Spinal cord (tissue), 10 donors: ENCODE measurements at places on chromosomes 2 and 18. TPM values are rescaled to one million over a fixed set of nuclear protein-coding genes. Genes with fewer than 3 reads are reported as not detected.

GRCh38 chr2:43169987-43170386, 56.4 kb downstream of the ZFP36L2 start:
- no peak overlapping the region for H3K27ac ChIP-seq
- no peak for DNase-seq
- H3K4me1 ChIP-seq, result peaks cover 39% of the 10 kb centered on the region
- H3K4me3 ChIP-seq, result no peak overlapping the region
- no peaks in the 10 kb centered on the region for H3K36me3 ChIP-seq

- DNase-seq, result peak; percentile 39
- no peak overlapping the region for H3K4me3 ChIP-seq
- H3K36me3 ChIP-seq, result peaks cover 12% of the 10 kb centered on the region
- H3K4me1 ChIP-seq, result peaks cover 61% of the 10 kb centered on the region
- H3K27ac ChIP-seq, result peak overlapping the region; percentile 25
Measured at GRCh38 chr2:26720322-26721114, 28.0 kb downstream of the KCNK3 start.

GRCh38 chr2:61658841-61659780, 121.0 kb upstream of the XPO1 start:
- H3K36me3 ChIP-seq, result no peaks in the 10 kb centered on the region
- no peaks in the 10 kb centered on the region for H3K27me3 ChIP-seq
- peaks cover 3% of the 10 kb centered on the region for H3K4me1 ChIP-seq
- no peak overlapping the region for H3K27ac ChIP-seq
- H3K4me3 ChIP-seq, result no peak overlapping the region
- no peak for DNase-seq

DNA sequence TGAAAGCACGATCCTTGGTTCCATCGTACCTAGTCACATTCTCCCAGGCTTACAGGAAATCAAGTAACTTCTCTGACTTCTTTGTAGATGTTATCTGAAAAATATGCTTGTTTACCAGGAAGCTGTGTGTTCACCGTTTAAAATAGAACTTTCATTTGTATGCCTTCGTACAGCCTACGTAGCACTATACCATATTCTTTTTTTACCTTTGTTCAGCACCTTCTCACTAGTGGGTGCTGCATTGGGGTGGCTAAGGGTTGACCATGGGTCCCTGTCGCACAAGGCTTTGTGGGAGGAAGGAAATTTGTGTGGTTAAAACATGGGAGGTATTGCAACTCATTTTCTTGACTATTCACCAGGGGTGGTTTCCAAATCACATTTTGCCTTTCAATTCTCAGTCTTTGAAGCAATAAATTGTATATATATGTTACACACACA, 16.6 kb downstream of the MALT1 start:
- no peak overlapping the region for H3K27ac ChIP-seq
- no peak for DNase-seq
- no peaks in the 10 kb centered on the region for H3K4me1 ChIP-seq

- no peak overlapping the region for H3K4me3 ChIP-seq
- no peaks in the 10 kb centered on the region for H3K36me3 ChIP-seq
- H3K4me1 ChIP-seq, result no peaks in the 10 kb centered on the region
- DNase-seq, result no peak
Measured at GRCh38 chr2:30208453-30208852, 22.9 kb upstream of the LBH start.

DNA sequence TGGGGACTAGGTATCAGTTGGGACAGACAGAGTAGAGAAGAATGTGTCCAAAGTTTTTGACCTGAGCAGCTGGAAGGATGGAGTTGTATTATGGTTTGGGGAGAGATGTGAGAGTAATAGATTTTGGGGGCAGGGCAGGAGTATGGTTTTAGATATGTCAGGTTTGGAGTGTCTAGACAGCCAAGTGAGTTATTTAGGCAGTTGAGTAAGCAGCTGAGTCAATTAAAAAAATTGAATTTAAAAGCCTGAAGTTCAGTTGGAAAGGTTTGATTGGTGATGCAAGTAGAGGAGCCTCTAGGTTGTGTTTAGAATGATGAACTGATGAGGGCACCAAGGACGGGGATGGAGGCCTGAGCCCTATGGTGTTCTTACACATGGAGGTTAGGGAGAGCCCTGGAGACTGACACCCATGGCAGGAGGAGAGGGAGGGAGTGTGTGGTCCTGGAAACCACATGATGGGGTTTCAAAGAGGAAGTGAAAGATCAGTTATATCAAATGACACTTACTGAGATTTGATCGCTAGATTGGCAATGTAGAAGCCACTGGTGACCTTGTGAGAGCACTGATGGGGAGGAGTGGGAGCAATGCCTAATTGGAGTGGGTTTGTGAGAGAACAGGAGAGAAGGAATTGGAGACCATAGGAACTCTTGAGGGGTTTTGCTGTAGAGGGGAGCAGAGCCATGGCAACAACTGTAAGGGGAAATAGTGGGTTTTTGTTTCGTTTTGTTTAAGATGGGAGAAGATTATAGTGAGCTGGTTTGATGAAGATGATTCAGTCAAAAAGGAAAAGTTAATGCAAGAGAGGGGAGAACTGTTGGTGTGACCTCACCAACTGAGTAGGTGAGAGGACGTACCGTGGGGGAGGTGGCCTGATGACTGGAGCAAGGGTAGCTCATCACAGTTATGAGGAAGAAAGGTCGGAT, 10.3 kb downstream of the ITGA6 start:
- no peaks in the 10 kb centered on the region for H3K27me3 ChIP-seq
- no peak overlapping the region for H3K27ac ChIP-seq
- H3K4me3 ChIP-seq, result no peak overlapping the region
- H3K36me3 ChIP-seq, result no peaks in the 10 kb centered on the region
- H3K4me1 ChIP-seq, result peaks cover 11% of the 10 kb centered on the region
- DNase-seq, result no peak

- no peak overlapping the region for H3K27ac ChIP-seq
- H3K4me1 ChIP-seq, result no peaks in the 10 kb centered on the region
- peaks cover 70% of the 10 kb centered on the region for H3K36me3 ChIP-seq
- H3K4me3 ChIP-seq, result no peak overlapping the region
- H3K27me3 ChIP-seq, result no peaks in the 10 kb centered on the region
- no peak for DNase-seq
Measured at GRCh38 chr2:27241761-27242613, 20.9 kb downstream of the SLC30A3 start.

DNA sequence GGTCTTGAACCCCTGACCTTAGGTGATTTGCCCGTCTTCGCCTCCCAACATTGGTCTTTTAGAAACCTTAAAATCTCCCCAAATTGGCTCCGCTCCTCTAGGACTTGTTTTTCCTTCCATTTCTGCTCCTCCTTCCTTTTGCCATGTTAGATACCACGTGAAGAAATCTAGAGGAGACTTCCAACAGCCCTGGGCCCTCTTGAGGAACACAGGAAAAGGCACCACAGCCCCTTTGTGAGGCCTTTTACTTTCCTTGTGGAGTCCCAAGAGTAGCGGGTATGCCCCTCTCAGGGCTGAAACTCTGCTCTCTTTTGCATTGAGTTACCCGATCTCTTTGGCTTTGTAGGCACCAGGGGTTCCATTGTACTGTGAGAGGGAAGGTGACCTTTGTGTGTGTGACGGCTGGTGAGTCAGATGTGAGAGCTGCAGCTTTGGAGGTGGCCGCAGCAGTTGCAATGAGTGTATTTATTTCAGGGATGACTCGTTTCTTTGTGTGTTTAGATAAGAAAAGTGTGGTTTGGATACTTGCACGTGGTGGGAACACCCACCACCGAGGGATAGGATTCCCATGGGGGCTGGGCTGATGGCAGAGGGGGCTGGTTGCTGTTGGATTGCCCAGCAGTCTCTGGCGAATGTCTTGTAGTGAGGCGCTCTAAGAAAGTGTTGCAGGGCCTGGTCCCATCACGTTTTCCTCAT, 218.4 kb upstream of the HS6ST1 start:
- no peak for DNase-seq
- H3K27me3 ChIP-seq, result no peaks in the 10 kb centered on the region
- no peaks in the 10 kb centered on the region for H3K36me3 ChIP-seq

- H3K4me1 ChIP-seq, result no peaks in the 10 kb centered on the region
- no peaks in the 10 kb centered on the region for H3K36me3 ChIP-seq
- DNase-seq, result no peak
- H3K27ac ChIP-seq, result no peak overlapping the region
- H3K27me3 ChIP-seq, result no peaks in the 10 kb centered on the region
Measured at GRCh38 chr2:14826518-14826917, 194.0 kb downstream of the LRATD1 start.

DNA sequence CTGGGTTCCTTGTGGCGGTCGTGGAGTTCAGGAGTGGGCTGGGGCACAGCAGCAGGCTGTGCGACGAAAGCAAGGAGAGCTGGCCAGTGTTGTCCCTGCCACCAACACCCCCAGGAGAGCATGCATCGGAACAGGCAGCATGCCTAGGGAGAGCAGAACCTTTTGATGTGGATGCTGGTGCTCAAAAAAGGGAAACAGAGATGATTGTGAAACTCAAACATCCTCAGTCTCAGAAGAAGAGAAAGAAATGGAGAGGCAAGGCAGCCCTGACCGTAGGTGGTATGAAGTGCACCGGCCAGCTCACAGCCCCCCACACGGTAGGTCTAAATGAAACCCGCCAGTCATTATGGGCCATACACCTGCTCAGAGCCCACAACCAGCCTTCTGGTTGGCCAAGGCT, 253.4 kb downstream of the GBX2 start:
- DNase-seq, result no peak
- no peak overlapping the region for H3K4me3 ChIP-seq
- peaks cover 12% of the 10 kb centered on the region for H3K36me3 ChIP-seq
- peaks cover 8% of the 10 kb centered on the region for H3K4me1 ChIP-seq
- H3K27me3 ChIP-seq, result no peaks in the 10 kb centered on the region

DNA sequence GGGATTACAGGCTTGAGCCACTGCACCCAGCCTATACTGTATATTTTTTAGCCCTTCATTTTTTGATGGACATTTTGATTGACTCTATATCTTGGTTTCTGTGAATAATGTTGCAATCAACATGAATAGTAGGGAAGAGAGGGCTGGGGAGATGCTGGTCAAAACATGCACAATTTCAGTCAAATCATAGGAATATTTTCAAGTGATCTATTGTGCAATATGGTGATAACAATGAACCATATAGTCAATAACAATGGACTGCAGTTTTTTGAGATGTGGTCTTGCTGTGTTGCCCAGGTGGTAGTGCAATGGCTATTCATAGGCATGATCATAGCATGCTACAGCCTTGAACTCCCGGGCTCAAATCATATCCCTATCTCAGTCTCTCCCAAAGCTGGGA, 264.7 kb upstream of the TMEFF2 start:
- H3K4me1 ChIP-seq, result no peaks in the 10 kb centered on the region
- H3K36me3 ChIP-seq, result no peaks in the 10 kb centered on the region
- no peaks in the 10 kb centered on the region for H3K27me3 ChIP-seq
- no peak overlapping the region for H3K27ac ChIP-seq
- no peak overlapping the region for H3K4me3 ChIP-seq
- no peak for DNase-seq

DNA sequence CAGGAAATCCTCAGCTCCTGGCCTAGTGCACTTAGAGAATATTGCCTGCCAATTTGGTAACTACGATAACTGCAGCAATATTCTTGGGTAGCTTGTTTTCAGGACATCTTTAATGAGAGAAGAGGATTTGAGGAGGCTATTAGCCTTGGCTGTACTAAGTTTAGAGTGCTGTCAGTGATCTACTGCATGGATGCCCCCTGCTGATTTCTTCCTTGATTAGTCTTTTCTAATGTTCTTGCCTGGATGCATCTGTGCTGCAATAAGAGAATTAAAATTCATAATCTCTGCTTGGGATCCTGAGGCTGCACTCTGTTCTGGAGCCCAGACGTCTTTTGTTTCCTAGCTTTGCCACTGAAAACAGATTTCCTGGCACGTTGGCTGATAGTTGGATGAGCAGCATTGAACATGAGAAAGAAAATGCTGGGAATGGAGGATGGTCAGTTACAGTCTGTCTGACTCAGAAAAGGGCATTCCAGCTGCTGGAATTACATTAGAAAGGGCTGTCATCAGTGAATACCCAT, 115.4 kb downstream of the CCDC85A start:
- DNase-seq, result no peak
- no peaks in the 10 kb centered on the region for H3K27me3 ChIP-seq
- H3K4me3 ChIP-seq, result no peak overlapping the region
- H3K4me1 ChIP-seq, result peaks cover 3% of the 10 kb centered on the region

DNA sequence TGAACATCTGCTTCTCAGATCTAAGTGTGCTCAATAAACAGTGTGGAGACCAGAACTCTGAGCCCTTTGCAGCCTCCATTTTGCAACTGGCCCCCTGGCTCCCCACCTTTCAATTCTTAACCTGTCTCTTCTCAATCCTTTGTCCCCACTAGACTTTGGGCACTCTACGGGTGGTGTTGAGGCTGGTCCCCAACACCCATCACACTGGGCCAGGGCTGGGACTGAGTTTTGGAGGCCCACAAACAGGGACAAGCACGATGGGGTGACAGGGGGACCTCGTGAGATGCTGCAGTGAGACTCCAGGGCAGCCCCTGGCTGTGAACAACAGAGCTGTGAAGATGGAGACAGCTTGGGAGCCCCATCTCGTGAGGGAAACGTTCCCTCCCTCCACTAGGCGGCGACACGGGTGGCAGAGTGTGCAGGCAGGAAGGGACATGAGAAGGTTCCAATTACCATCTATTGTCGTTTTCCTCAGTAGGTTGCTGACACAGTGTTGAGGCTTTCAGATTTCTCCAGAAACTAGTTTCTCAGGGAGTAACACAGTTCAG, 1.2 kb downstream of the ANKMY1 start:
- H3K4me3 ChIP-seq, result peak overlapping the region; percentile 32
- no peak for DNase-seq
- peaks cover 23% of the 10 kb centered on the region for H3K36me3 ChIP-seq
- H3K4me1 ChIP-seq, result peaks cover 26% of the 10 kb centered on the region

DNA sequence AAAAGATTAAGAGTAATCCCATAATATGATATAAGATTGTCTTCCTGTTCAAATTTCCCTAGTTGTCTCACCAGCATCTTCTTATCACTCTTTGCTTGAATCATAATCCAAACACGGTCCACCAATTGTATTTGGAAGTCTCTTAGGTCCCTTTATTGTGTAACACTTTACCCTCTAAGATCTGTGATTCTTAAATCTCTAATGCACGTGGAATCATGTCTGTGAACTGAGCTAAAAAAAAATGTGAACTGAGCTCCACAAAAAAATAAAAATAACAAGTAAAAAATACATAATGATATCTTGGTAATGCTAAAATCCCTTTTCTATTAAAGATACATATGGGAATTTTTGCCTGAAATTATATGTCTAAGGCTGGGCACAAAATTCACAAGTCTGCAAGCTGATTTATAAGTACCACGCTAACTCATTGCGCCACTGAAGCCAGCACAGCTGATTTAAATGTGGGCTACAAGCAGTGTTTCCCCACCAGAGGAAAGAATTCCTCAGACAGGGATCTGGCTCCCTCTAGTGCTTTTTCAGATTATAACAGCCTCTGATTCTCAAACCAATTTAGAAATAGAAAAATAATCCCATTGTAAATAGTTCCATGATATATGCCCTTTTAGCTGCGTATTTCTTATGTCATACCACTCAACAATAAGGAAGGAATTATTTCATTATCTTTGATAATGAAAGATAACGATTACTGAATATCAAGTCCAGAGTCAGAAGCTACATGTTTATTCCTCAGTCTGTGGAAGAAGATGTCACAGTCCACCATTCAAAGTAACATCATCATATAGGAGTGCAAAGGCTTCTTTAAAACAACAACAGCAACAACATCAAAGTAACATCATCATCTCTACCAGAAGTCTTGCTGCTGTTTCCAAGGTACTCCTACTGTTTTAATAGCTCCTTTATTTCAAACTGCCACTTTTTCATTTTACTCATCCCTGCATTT, 22.9 kb downstream of the RBM43 start:
- H3K4me1 ChIP-seq, result no peaks in the 10 kb centered on the region
- H3K36me3 ChIP-seq, result no peaks in the 10 kb centered on the region
- no peak overlapping the region for H3K4me3 ChIP-seq
- no peaks in the 10 kb centered on the region for H3K27me3 ChIP-seq
- DNase-seq, result peak; percentile 38

Gene L3MBTL4
- total RNA-seq, result 11.5 TPM

Gene PID1
- 33.4 TPM for total RNA-seq

Gene MYO7B
- total RNA-seq, result 1.8 TPM

Gene MCEE
- total RNA-seq, result 22.2 TPM

Gene TMEFF2
- 14.0 TPM for total RNA-seq

Gene KCNE4
- total RNA-seq, result 13.3 TPM

Gene SOCS6
- total RNA-seq, result 41.8 TPM
